ENCODE measurements at places on chromosomes 6 and 20. TPM values are rescaled to one million over a fixed set of nuclear protein-coding genes. Genes with fewer than 3 reads are reported as not detected.

ANKRD6 gene
- 3.8 TPM for total RNA-seq

OR10C1 gene
- total RNA-seq = not detected

NR2E1 gene
- not detected for total RNA-seq

DEFB124 gene
- total RNA-seq = not detected

ABHD16B gene
- not detected for total RNA-seq

PAQR8 gene
- total RNA-seq = 9.9 TPM

SLC25A27 gene
- not detected for total RNA-seq

ZNF334 gene
- 1.3 TPM for total RNA-seq
